Trophoblast cell (in vitro differentiated cells and primary cell): ENCODE measurements at places on chromosomes 16 and 17.

DNA sequence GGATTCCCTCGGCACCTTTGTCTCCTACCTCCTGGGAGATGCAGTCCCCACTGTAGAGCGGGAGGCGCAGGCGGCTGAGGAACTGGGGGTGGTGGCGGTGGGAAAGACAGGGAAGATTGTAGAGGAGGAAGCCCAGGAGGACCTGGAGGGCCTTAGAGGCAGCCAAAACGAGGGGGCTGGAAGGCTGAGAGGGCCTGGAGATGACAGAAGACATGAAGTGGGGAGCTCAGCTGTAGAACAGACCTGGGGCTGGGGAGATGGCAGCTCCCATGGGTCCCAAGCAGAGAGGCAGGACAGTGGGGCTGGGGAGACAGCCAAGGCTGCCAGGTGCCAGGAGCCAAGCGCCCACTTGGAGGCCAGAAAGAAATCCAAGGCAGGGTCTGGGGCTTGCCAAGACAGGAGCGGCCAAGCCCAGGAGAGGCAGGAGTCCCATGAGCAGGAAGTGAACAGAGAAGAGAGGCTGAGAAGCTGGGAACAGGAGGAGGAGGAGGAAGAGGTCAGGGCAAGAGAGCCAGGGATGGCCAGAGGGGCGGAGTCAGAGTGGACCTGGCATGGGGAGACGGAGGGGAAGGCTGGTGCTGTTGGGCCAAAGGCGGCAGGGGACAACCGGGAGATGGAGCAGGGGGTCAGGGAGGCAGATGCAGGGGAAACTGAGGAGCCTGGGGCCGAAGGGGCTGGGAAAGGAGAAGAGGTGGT, 803 bp downstream of the APOBR start:
- peak; percentile 55 for DNase-seq

GRCh38 chr17:82917699-82918345, 78.0 kb upstream of the ZNF750 start:
- DNase-seq: peak; percentile 27

- DNase-seq: no peak
These were observed 3.8 kb downstream of the ARSG start for GRCh38 chr17:68295086-68295485.

- DNase-seq: no peak
These were observed 130.9 kb downstream of the STX8 start for GRCh38 chr17:9444687-9445086.

- no peak for DNase-seq
These were observed 50.3 kb downstream of the KPNA2 start for GRCh38 chr17:68085771-68086381.

- DNase-seq: no peak
These were observed 21.2 kb downstream of the USP43 start for GRCh38 chr17:9666461-9667050.

- DNase-seq: no peak
These were observed 164.8 kb upstream of the FOXF1 start for GRCh38 chr16:86345516-86345915.

- DNase-seq: peak; percentile 97
These were observed 32.2 kb downstream of the TRIM37 start for GRCh38 chr17:59074494-59074893.

DNA sequence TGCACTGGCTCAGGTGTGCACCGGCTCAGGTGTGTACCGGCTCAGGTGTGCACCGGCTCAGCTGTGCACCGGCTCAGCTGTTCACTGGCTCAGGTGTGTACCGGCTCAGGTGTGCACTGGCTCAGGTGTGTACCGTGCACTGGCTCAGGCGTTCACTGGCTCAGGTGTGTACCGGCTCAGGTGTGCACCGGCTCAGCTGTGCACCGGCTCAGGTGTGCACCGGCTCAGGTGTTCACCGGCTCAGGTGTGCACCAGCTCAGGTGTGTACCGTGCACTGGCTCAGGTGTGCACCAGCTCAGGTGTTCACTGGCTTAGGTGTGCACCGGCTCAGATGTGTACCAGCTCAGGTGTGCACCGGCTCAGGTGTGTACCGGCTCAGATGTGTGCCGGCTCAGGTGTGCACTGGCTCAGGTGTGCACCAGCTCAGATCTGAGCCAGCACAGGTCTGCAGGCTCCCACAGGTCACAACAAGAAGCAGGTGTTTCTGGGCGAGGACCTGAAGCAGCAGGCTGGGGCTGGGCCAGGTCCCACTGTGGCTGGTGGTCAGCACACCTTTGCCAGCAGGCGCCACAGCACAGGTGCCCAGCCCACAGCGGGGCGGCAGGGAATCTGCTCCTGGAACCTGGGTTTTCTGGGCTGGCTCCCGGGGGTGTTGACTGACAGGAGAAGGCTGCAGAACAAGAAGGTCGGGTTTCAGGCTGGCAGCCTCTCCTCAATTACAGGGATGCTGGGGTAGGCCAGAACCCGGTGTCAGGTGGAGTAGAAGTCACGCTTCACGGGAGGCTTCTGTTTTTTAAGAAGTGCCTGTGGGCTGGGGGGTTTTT, 17.2 kb downstream of the METRNL start:
- DNase-seq: no peak

DNA sequence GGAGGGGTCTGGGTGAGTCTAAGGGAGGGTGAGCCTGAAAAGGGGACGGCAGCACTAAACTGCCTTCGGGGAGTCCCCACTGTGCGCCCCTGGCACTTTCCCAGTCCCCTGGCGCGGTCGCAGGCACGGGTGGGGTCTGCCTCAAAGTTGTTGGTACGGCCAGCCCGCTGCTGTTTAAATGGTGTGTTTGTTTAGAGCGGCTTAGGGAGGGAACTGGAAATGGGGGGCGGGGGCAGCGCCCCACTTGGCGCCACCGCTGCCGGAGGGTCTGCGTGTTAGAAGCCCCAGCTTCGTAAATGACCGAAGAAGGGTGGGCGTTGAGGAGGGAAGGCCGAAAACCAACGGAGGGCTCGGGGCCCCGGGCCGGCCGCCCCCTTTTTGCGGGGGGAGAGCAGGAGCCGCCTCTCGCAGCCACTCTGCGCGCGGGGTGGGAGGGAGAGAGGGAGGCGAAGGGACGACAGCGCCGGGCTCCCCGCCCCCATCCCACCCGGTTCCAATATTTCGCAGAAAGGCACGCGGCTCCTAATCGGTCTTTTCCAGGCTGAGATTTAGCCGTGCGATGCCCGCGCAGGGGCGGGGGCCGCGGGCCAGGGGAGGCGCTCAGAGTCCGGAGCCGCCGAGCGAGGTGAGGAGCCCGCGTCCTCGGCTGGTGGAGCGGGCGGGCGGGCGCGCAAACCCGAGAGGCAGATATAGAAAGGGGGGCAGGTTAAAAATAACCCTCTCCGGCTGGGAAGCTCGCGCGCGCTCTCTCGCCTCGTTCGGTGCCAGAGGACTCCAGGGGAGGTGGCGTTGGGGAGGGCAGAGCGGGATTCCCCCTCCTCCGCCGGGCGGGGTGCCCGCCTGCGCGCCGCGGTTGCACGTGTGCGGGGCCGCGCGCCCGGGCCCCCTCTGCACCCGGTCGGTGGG, 54.9 kb downstream of the SREBF1 start:
- no peak for DNase-seq

GRCh38 chr17:38428643-38429371, 543 bp downstream of the ARHGAP23 start:
- DNase-seq: no peak

DNA sequence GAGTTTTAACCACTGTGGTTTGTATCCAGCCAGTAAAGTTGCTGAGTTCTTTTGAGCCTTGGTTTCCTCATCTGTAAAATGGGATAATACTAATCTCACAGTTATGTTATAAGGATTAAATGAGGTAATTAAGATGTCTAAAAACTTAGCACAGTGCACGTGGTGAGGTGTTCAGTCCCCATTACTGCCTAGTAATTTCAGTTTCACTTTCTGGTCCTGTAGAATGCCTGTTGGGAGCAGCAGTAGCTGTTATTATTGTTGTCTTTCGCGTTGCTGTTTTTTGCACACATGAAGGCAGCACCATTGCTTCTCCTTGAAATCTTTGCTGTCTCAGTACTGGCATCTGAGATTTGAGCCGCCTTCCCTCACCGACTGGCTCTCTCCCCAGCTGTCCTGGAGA, 182.4 kb downstream of the DNAH9 start:
- DNase-seq: no peak

GRCh38 chr16:19184823-19185509, 16.9 kb downstream of the SYT17 start:
- no peak for DNase-seq

DNA sequence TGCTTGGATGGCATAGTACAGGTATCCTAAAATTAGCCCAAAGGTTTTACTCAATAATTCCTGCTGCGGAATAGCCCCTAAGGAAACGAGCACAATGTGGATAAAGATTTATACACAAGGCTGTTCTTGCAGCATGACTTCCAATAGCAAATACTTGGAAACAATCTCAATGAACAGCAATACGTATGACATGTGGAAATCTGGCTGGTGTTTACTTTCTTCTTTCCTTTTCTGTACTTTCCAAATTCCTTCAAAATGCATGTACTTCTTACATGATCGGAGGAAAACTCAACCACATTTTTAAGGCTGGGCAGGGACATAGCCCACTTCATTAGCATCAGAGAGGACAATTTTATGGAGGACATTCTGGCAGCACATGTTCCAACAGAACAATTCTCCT, 86.6 kb downstream of the C16orf95 start:
- no peak for DNase-seq

DNA sequence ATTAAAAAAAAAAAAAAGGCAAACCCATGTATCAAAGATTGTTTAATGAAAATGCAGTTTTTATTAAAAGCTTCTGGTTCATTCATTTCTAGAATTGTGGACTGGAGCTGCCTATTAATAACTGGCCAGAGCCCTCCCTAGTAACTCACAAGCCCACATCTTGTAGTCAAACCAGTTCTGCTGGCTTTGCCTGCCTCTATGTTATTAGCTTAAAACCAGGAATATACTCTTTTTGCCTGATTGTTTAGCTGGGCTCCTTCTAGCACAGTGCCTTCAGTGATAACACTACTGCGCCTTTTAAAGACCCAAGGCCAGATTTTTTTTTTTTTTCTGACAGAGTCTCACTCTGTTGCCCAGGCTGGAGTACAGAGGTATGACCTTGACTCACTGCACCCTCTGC, 26.0 kb downstream of the TAC4 start:
- DNase-seq: peak; percentile 74

DNA sequence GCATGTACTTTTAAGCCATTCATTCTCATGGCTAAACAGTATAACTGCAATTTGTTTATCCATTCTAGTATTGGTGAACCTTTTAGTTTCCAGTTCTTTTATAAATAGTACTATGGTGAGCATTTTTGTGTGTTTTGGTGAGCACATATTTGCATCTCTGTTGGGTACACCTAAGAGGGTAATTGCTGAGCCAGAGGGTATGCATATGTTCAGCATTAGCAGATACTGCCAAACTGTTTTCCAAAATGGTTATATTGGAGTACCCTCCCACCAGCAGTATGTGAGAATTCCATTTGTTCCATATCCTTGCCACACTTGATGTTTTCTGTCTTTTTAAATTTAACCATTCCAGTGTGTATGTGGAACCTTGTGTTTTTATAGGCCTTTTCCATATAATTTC, 54.1 kb upstream of the SLC12A3 start:
- DNase-seq: no peak

GRCh38 chr17:4516735-4517134, 18.1 kb downstream of the SPNS2 start:
- no peak for DNase-seq

GRCh38 chr17:78884148-78884825, 18.7 kb downstream of the CEP295NL start:
- no peak for DNase-seq

DNA sequence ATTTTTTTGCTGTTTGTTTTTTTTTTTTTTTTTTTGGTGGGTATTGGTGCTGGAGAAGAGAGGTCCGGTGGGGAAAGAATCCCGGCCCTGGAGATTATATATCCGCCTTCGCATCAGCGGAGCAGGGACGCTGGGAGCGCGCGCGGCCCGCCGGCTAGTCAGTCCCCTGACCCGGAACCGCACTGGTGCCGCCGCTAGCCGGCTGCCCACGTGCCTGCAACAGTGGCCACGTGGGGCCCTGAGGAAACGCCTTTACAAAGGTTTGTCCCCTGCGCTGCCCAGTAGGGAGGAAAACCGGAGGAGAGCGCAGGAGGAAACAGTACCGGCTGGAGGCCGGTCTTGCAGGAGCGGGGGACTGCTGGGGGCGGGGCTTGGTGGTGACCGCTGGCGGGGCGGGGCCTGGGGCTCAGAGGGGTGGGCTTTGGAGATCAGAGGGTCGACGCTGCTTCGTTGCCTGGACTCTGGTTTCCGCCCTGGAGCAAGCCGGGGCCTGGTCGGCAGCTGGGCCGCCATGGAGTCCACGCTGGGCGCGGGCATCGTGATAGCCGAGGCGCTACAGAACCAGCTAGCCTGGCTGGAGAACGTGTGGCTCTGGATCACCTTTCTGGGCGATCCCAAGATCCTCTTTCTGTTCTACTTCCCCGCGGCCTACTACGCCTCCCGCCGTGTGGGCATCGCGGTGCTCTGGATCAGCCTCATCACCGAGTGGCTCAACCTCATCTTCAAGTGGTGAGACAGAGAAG, at the start of gene G6PC3:
TSS of gene G6PC3 (plus strand) at position 281 of the 743 bp plus-strand sequence. CDS start at position 512, 231 bp downstream.
- DNase-seq: peak; percentile 97

- DNase-seq: peak; percentile 39
These were observed 15.5 kb downstream of the VPS35 start for GRCh38 chr16:46673320-46674013.

DNA sequence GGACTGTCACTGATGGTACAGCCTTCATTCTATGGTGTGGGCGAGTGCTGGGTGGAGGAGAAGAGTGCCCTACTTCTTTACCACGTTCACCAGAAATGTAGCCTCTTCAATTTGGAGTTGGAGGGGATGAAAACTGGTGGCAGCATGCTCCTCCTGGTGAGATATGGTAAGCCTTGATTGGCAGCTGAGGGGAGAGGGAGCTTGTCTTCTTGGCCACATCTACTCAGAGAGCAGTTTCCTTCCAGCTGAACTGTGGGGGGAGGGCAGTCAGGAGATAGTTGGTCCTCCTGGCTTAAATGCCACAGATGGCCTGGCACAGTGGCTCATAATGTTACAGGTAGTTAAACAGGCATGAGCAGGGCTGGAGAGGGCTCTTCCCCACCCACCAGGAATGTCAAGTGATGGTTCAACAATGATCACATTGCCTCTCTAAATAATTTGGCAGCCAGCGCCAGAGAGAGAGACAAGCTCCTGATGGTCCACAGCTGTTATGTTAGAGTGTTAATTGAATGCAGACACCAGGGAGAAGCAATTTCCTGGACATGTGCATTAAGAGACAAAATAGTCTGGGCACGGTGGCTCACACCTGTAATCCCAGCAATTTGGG, 9.0 kb upstream of the MAPK3 start:
- no peak for DNase-seq

DNA sequence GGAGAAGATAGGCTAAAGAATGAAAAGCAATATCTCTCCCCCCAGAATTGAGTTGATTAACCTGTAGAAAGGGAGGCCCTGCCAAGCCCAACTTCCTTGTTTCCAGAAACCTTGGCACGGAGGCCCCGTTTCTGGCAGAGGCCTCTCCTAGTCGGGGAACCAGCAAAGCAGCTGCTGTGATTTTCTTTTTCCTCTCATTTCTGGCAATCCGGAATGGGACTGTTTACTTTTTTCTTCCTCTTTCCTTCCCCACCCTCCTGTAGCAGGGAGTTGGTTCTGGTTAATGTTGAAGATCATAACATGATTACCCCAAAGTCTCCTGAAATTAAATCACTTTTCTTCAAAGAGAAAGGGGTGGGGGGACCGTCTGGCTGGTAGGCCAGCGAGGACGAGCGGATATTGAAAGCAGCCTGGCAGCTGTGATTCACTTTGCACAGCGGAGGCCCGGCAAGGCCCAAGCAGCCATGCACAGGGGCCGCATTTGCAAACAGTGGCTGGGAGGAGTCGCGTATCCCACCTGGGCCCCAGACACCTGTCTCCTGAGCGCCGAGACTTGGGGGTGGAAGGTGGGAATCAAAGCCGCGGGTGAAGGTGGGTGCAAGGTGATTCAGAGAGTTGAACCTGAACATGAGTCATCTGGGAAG, 51.5 kb downstream of the NTN1 start:
- no peak for DNase-seq

GRCh38 chr16:55443434-55444346, 35.3 kb upstream of the MMP2 start:
- no peak for DNase-seq
